Foreskin melanocyte (primary cell): ENCODE measurements at places on chromosomes 2 and 18.

DNA sequence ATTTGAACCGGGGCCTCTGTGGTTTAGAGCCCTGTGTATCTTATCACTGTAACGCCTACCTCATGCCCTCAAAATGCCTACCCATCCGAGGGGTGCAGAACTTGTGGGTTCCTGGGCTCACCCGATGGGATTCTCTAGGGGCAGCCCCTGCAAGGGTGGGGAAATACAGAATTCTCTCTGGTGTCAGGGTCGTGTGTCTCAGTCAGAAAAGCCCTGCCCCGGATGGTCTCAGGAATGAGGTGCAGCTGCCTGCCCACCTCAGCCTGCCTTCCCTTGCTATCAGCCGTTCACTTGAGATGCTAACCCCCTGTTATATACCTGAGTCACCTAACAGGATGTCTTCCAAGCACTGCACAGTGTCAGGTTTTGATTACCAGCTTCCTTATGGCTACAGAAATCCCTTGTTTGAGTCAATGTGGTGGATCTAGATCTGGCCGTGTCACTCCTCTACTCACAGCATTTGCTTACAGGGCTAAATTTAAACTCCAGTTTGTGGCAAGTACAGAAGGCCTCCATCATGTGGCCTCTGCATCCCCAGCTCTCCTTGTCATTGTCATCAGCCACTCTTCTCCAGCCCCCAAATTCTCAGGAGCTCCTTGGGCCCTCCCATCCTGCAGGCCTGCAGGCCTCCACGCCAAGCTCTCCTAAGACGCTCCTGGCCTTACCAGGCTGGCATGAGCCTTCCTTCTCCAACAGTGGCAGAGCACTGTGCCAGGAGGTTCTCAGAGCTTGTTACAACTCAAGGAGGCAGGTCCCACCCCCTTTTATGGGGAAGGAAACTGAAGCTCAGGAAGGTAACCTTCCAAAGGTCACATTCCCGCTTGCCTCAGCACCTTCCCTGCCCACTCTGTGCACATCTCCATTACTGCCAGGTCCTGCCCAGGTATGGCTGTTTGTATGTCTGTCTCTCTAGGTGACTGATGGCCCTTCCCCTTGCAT, 14.3 kb upstream of the MAP3K2 start:
- DNase-seq: no peak

- DNase-seq: no peak
Observed at GRCh38 chr2:134999521-134999920, 47.7 kb downstream of the MAP3K19 start.

DNA sequence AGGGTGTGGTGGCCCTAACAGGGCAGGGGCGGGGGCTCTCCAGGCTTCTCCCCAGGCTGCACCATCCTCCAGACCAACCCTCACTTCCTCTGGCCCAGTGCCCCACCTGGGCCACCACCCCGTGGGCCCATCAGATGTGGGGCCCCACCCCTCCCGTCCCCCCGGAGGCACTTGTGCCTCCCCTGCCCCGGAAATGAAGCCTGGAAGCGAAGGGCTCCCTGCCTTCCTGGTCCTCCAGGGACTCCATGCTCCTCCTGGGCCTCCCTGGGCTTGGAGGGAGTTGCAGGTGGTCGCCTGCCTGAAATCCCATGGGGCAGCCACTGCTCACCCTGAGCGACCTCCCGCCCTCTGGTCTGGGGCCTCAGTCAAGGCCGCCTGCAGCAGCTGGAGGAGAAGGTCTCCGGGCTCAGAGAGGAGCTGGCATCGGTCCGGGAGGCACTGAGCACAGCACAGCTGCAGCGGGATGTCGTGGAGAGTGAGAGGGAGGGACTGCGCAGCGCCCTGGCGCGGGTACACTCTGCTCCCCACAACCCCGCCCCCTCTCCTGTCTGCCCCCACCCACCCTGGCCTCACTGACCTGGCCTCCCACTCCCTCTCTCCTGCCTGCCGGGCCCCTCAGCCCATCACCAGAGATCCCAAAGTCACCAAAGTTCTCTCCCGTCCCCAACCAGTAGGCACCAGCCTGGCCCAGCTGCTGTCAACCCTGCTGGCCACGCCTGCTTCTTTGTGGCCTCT, 28.0 kb downstream of the CROCC2 start:
- no peak for DNase-seq

- no peak for DNase-seq
Observed at GRCh38 chr2:42239811-42240210, 70.7 kb downstream of the EML4 start.

DNA sequence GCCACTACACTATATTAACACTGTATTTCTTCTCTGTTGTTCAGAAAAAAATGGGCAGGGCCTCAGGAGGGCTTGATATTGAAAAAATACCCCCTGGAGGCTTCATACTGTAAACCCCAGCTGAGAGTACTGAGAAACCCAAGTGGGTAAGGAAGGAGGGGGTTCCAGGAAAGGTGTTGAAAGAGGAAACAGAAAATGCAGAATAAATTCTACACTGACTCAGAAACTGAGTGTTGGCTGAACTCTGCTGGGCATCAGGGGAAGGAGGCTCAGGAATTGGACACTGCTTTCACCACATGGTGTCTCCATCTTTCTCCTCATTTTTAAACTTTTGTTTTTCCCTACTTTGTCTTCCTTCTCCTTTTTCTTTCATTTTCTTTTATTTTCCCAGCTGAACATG, 253.7 kb downstream of the DYM start:
- DNase-seq: no peak

DNA sequence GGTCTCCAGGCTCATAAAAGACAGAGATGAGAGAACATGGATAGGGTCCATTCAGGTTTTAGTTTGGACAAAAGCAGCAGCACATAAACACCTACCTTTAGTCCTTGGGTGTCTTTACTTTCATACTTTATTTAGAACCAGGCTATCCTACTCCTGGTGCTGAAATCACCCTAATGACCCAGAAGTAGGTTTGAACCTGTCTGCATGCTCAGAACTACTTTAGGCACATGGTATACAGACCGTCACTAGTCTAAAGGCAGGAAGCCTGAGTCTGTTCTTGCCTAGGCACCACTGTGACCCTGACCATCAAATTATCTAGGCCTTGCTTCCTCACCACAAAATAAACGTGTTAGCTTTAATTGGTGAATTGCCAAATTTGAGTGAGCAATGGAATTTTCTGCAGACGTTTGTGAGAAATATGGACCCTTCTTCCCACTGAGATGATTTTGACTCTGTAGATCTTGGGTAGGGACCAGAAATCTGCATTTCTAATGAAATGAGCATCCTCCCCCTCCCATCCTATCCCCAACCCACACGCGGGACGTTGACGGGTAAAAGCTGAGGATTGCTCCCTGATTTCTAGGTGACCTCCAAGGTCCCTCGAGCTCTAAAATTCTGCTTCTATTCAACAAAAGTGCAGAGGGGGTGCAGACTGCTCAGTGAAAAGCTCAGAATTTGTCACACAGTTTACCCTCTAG, 75.1 kb downstream of the PLEKHM3 start:
- DNase-seq: no peak

- no peak for DNase-seq
Observed at GRCh38 chr2:217332866-217333265, 473.0 kb upstream of the TNP1 start.

DNA sequence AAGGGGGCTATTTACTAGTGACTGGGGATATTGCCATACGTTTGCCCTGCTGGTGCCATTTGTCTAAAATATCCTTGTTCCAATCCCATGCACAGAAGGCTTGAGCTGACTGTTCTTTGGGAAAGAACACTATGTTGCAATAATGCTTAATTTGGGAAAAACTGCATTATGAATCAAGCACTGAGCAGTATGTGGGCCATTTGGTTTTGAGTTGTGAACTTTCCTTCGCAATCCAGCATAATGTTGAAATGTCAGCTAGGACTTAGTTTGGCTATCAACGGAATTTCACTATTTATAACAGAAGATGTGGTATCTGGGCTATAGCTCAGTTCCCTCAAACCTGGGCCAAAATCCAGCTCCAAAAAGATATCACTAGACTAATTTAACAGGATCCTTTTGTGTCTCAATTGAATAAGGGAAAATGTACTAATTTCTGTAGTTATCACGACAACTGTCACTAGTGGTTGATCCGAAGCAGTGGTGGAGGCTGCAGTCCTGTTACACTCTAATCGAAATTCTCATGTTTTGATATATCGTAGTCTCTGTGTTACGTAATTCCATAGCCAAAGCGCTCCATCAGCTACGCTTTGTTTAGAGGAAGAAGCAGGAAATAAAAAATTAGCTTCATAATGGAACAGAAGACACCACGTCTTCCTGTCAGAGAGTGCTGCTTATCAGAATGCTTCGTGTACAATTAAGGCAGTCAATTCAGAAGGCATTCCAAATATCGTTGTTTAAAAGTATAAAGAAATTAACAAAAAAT, 686.8 kb upstream of the SALL3 start:
- no peak for DNase-seq

- DNase-seq: no peak
Observed at GRCh38 chr2:232603283-232603682, 30.1 kb upstream of the EFHD1 start.

DNA sequence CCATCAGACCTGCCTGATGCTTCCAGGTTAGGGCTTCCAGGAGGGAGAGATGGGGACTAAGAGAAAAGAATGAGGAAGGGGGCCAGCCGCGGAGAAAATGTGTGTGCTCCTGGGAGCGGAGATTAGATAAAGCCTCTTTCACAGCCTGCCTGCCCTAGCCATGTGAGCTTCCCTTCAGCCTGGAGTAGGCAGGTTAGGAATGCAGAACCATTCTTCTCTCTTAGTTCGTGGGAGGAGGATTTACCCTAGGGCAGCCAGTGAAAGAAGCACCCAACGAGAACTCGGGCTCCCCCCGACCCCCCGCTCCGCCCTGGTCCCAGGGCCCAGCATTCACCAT, 36.1 kb downstream of the POMC start:
- no peak for DNase-seq

DNA sequence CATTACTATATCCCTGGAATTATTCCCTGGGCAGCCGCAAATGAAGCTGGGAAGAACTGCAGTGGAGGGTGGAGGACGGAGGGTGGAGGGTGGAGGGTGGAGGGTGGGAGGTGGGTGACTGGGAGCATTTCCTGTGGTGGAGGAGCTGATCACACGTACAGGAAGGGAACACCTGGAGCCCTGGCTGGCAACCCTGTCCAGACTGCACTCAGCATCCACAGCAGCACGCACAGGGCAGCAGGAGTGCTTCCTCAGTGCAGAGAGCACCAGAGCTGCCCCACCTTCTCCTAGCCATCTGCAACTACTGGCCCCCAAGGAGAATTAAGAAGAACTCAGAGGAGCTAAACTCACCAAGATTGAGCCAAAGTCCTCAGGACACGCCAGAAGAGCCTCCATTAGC, 249.9 kb downstream of the EIPR1 start:
- no peak for DNase-seq
